NCI-H187 treated with DMSO at 0.1 percent for 48 hours (cell line): ENCODE measurements at places on chromosomes 16 and 17.

GRCh38 chr17:58330997-58331814, 2.6 kb upstream of the TSPOAP1 start:
- no peak for DNase-seq

GRCh38 chr16:1895068-1895467, 23.1 kb upstream of the MEIOB start:
- no peak for DNase-seq

DNA sequence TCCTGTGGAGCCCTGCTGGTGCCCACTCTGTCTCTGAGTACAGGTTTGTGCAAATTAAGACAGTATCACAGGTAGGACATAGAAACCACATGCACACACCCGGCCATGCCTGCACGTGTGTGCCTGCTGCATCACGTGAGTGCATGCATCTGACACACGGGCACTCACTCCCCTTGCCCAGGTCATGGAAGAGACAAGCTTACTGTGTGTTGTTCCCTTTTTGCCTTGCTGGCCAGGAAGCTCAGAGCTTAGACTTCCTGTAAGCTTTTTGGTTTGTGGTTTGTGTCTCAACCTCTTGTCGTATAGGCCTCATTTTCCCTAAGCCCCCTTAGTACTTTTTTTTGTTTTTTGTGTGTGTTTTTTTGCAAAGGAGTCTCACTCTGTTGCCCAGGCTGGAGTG, 25.0 kb downstream of the ZNF469 start:
- DNase-seq: no peak

GRCh38 chr16:12903407-12904328, 2.3 kb downstream of the SHISA9 start:
- no peak for DNase-seq

DNA sequence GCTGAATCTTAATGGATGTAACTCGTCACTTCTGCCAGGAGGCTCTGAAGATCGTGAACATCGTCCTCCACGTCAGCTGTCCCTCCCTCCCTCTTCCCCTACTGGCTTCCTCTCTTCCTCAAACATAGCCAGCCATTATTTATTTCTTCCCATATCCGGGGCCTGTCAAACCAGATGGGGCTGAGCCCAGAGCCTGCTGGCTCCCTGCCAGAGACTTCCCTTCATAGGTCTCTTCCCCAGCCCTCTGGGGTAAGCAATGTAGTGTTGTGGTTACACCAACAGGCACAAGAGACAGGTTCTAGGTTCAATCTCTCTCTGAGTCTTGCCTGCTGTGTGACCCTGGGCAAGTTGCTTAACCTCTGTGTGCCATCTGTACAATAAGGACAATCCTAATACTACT, 40.1 kb upstream of the ZFP90 start:
- no peak for DNase-seq

DNA sequence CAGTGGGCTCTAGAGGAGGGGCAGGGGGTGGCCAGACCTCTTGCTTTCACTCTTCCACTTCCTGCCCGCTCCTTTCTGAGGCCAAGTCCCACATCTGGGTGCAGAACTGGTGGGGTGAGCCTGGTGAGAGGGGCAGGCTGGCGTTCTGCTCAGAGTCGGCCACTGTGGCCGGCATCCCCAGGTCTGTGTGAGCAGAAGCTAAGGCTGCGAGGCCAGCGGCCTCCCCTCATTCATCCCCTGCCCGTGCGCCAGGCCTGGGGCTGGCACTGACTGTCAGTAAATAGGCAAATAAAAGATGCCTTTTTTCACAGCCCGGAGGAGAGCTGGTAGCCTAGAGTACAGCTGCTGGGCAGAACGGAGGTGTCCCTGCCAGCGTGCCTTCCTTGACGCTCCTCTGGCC, 1.2 kb downstream of the DEF8 start:
- DNase-seq: no peak

DNA sequence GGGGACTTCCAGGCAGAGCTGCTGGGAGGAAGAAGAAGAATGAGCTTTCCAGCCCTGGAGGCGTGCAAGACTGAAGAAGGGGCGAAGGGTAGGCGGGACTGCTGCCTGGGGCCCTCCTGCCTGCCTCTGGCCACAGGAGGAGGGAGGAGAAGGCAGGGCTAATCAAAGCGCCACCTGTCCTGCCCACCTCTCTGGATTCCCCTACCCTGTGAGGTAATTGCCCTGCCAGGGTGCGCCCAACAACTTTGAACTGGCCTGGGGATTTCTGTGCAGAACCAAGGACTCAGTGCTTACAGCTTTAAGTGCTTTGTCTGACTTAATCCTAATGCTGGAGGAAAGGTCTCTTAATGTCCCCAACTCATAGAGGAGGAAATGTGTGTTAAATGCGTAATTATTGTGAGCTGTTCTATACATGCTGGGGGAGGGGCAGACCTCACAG, at the start of gene NOXO1:
Gene NOXO1 (minus strand): TSS at position 72 of the 439 bp plus-strand sequence. CDS start 290 bp downstream, outside the sequence.
- DNase-seq: no peak

DNA sequence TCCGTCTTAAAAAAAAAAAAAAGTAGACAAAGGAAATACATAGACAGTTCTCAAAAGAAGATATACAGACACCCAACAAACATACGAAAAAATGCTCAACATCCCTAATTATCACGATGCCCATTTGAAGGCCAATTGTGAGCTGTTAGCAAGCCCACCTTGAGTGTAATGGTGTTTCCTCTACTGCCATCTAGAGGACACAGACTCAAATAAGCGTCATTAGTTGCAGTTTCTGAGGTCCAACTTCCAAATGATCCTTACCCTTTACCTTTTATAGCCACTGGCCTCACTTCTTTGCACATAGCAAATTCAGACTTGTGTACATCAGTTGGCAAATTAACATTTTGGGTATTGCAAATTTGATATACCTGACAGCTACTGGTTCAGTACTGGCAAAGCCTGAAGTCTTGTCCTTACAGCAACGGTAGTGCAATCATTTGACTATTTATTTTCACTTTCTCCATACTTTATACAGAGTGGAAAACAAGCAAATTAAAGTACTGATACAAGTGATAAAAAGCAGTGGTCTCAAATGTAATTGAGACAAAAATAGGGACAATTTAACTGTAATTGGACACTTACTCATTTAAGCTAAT, 536.3 kb upstream of the EEF2KMT start:
- DNase-seq: no peak

DNA sequence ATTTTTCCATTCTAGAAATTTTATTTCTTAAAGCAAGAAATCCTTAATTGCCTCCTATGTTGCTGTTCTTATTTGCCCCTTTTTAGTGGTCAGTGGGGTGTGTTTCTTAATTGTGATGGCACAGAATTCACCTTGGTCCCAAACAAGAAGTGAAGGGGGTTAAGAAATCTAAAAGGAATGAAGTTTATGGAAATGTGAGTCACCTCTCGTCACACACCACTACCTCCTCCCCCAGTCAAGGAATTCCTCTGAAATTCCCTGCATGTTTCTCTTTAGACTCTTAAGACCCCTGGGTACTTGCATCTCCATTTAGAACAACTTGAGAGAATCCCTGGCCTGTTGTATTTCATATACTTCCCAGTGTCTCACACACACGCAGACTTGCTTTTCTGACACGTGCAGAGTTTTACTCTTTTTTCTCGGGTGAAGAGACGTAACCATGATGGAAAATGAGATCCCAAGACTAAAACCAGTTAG, 247.4 kb downstream of the PRKCA start:
- DNase-seq: no peak

GRCh38 chr17:39335704-39336223, 65.7 kb downstream of the FBXL20 start:
- no peak for DNase-seq

DNA sequence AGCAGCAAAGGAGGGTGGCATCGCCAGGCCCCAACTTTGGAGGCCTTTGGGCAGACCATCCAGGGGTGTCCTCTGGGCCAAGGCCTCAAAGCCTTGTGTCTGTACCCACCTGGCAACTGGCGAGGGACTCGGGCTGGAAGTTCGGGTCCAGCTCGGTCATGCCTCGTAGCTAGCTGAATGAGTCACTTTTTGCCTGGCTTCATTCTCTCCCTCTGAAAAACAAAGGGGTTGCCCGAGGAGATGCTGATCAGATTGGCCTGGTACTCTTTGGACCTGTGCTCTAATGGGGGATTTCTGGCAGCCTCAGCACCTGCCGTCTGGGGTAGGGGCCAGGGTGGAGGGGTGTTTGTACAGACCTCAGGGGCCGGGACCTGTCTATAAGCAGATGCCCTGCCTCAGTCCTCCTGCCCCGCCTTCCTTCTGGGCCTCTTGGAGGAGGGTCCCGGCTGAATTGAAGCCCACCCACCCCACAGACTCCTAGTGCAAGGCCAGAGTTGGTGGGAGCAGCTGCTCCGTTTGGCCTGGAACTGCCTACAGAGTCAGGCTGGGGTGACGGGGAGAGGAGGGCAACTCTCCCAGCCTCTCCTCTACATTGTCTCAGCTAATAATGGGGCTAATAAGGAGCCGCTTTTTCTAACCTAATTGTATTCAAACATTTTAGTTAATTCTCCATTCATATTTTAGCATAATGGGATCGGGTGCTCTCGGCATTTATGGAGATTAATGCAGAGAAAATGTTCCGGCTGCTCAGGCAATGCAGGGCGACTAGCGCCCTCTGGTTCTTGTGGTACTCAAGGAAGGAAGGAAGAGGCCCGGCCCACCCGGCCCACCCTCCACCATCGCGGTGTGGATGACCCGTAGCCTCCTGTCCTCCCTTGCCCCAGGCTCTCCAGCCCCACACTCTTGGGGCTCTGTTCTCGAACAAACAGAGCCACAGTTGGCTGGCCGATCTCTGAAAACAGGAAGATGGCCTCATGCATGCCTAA, 21.4 kb upstream of the ABCC3 start:
- no peak for DNase-seq

DNA sequence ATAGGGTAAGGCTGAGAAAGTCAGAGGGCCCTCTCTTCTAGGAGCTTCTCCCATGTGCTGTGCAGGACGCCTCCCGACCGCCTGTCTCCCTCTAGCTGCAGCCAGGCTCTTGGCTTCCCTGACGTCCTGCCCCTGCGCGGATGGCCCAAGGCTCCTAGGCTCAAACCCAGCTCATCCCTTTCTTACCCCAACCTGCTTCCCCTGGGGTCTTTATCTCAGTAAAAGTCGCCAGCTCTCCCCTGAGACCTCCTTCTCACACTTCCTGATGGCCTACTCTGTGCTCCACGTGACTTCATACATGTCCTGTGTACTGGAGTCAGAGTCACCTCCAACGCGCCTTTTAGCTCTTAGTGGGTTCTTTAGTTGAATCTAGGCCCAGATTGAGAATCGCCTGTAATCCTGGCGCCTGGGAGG, 1.1 kb upstream of the ZNF747 start:
- no peak for DNase-seq

- DNase-seq: no peak
Measured at GRCh38 chr16:10776280-10776679, 32.6 kb downstream of the NUBP1 start.

GRCh38 chr16:75025761-75026160, 26.9 kb downstream of the ZNRF1 start:
- no peak for DNase-seq

DNA sequence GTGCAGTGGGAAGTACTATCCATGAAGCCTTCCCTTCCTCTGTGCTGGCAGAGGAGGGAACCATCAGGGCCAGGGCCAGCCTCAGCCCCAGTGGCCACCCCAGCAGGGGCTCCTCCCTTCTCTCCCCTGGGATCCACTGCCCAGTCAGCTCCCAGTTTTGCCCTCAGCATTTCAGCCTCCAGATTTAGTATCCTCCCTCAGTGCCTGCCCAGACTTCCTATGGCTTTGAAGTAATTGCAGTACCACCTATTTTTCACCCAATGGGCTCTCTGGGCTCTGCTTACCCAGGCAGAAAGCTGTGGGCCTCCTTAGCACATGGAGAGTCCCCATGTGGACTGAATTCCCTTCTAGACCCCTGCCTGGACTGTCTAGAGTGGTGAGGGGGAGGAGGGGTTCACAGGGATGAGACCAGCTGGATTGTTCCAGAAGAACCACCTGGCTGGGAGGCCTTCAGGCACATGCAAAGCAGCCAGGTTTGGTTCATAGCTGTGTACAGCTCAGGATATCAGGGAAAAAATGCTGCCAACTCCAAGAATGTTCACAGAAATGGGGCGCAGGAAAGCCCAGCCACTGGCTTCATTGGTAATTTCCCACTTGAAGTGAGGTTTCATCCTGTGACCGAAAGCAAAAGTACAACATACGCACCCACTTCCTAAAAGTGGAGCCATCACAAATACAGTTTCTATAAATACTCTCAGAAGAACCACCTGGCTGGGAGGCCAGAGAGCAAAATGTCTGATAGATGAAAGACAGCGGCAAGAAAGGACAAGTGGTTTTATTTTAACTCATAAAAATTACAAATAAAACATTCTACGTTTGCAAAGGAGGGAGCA, 15.2 kb upstream of the HERPUD1 start:
- no peak for DNase-seq

GRCh38 chr17:72692676-72693075, 399.8 kb downstream of the SLC39A11 start:
- no peak for DNase-seq

DNA sequence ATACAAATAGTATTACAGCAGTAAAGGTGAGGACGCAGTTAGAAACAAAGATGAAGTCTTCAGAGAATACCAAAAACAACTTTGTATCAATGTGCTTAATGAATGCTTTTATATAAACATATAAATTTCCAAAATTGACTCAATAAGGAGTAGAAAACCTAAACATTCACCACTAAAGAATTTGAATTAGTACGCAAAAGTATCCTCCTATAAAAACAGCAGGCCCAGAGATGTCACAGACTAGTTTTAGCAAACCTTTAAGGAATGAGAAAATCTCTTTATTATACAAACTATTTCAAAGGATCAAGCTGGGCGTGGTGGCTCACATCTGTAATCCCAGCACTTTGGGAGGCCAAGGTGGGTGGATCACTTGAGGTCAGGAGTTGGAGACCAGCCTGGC, 86.2 kb downstream of the OR1D5 start:
- DNase-seq: no peak

- DNase-seq: no peak
Measured at GRCh38 chr16:3654249-3654991, at the start of gene DNASE1. Gene DNASE1 (plus strand): TSS chr16:3654691. CDS start chr16:3655374, 683 bp downstream.

DNA sequence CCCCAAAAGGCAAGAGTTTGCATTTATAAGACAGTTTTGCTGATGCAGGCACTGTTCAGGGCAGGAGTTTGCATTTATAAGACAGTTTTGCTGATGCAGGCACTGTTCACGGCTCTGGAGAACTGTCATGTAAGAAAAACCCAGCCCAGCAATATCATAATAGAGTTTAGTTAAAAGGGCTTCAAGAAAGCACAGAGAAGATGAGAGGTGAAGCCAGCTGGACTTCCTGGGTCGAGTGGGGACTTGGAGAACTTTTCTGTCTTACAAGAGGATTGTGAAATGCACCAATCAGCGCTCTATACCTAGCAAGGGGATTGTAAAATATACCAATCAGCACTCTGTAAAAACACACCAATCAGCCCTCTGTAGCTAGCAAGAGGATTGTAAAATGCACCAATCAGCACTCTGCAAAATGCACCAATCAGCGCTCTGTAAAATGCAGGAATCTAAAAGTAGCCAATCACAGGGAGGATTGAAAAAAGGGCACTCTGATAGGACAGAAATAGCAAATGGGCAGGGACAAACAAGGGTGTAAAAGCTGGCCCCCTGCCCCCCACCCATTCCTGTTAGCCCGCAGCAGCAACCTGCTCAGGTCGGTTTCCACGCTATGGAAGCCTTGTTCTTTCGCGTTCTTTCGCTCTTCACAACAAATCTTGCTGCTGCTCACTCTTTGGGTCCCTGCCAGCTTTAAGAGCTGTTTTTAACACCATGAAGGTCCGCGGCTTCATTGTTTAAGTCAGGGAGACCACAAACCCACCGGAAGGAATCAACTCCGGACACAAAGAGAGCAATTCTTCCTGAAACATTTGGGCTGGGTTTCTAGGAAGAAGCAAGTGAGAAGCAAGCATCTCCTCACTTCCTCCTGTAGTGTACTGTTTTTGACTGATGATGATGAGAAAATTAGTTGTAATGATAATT, 1.8 kb upstream of the CBX1 start:
- no peak for DNase-seq
